ENCODE measurements at places on chromosomes 2 and 18.

- DNase-seq = no peak
Measured at GRCh38 chr2:172282944-172283343, 144.4 kb upstream of the ITGA6 start.

GRCh38 chr2:138324068-138324771 lies 177.3 kb upstream of the SPOPL start:
- no peak for DNase-seq

DNA sequence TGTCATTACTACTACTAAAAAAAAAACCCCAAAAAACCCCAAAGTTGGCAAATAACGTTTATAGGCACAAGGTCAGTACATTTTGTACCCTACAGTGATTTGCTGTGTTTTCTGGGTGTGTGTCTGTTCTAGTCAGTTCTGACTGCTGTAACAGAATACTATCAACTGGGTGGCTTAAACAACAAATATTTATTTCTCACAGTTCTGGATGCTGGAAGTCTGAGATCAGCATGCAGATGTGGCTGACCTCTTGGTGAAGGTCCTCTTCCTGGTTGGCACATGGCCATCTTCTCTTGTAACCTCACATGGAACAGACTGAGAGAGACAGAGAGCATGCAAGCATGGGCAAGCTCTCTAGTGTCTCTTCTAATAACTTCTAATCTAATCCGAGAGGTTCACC lies 103.1 kb downstream of the CERS6 start:
- DNase-seq = no peak

DNA sequence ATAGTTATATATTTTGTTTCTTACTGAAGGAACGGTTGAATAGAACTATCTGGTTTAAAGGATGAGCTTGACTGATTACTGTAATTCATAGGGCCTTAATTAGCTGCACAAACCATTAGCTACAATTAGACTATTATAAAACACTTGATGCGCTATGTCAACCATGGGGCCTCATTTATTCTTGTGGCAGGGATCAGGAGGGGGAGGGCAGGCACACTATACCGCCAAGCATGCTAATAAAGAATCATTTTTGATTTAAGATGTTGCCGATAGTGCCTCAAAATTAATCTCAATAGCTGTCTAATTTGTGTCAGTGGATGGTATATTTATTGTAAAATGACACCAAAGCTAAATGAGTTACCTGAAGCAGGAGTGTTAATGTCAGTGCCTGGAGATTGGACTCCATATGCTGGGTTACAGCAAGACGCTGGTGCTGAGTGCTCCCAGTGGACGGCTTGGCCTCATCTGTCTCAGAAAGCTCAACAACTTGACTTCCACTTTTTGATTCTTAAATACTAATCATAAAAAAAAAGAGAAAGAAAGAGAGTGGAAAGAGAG lies 1007.0 kb upstream of the CELF4 start:
- DNase-seq = no peak

GRCh38 chr2:149160701-149161217 lies 122.3 kb downstream of the LYPD6B start:
- no peak for DNase-seq

- DNase-seq = no peak
Measured at GRCh38 chr2:71612581-71613402, 159.4 kb downstream of the DYSF start.
